ENCODE measurements at places on chromosomes 3 and 15.

GRCh38 chr3:48057521-48057920 is 41.3 kb upstream of the MAP4 start:
- DNase-seq: no peak

DNA sequence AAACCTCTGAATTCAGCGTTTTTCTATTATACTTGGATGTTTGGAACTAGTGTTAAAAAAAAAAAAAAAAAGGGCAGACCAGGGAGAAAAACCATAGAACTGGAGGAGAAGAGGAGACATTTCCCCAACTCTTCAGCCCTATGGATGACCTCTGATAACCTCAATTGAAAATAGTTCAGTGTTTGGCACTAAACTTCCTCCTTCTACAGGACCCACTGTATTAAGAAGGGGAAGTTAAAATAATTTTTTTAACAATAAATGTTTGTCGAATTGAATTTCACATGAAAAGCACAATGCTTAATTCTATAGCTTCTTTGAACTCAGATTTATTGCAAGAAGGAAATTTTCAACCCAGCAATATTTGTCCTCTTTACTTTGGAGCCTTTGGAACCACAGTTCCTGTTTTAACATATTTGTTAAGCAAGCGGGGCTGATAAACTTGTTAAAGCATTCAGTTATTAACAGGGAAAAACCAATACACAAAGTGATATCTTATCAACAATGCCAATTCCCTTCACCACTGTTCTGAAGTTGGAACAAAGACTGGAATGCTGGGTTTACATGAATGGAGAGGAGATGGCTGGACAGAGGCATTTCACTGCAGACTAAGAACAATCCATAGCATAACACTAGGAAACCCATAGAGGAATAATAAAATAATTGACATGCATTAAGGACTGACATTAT is 3.1 kb upstream of the A4GNT start:
- DNase-seq: no peak

GRCh38 chr3:39468108-39468436 is 592 bp downstream of the MOBP start:
- DNase-seq: no peak

- no peak for DNase-seq
Measured at GRCh38 chr15:68158046-68158628, 47.0 kb downstream of the CALML4 start.

- DNase-seq: no peak
Measured at GRCh38 chr3:150145659-150146058, 175.0 kb upstream of the PFN2 start.

GRCh38 chr3:49724586-49724985 is 835 bp upstream of the GMPPB start:
- DNase-seq: peak; percentile 37

DNA sequence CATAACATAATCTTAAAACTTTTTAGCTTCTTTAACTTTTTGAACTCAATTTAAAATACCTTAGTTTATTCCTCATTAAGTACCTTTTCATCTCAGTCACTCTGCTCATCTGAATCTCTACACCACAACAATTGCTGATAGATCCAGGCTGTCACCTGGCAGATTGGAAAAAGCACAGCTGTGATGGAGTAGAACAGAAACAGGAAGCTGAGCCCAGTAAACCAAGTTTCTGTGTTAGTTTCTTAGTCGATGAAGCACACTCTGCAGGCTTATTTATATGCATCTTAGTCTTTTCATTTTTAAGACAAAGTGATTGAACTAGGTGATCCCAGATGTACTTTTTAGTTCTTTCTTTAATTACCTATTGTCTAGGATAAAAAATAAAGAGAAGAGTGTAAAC is 1398.0 kb upstream of the ALCAM start:
- no peak for DNase-seq

- DNase-seq: no peak
Measured at GRCh38 chr15:78157203-78157602, 8.0 kb downstream of the IDH3A start.

GRCh38 chr3:154111365-154111935 is 9.7 kb upstream of the ARHGEF26 start:
- DNase-seq: no peak

GRCh38 chr3:160671231-160671630 is 5.7 kb upstream of the ARL14 start:
- no peak for DNase-seq

- DNase-seq: no peak
Measured at GRCh38 chr15:95698951-95699350, 631.5 kb upstream of the NR2F2 start.

DNA sequence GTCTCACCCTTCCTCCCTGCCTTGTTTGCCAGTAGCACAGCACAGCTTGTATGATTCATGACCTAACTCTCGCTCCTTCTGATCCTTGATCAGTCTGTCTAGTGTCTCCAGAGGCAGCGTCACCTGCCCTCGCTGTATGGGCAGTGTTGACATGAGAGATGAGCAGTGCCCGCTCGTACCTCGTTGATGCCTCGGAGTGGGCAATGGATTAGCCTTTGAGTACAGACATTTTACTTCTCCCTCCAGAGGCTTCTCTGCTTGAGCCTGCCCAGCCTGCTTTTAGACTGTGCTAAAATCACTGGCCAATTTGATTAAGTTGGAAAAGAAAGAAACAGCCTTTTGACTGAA is 569.0 kb downstream of the NTRK3 start:
- DNase-seq: no peak

DNA sequence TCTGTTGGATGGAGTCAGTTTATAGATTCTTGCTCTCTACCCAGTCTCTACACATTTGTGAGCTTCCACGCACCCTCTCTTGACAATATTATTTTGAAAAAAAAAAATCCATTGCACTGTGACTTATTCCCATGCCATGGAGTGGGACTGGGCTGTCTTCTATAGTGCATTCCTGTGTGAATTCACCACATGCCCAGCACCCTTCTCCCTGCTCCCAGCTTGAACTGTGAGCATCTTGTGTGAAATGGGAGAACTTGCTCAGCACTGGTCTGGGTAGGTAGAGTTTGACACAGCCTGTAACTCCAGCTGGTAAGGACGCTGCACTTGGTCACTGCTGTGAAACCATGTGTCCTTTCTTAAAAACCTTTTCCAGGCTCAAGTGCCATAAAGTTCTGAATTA is 91.9 kb downstream of the ARNT2 start:
- DNase-seq: peak; percentile 2

DNA sequence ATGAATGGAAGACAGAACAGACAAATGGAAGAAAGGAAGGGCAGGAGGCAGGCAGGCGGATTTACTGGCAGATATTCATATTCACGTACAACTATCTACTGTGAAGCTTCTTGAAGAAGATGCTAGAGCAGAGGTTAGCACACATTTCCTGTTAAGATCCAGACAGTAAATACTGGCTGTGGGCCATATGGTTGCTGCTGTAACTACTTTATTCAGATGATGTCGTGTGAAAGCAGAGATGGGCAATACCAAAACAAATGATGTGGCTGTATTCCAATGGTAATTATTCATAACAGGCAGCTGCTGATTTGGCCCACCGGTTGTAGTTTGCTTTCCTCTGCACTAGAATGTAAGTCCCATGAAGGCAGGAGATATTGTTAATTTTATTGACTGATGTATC is 115.7 kb upstream of the PRTG start:
- DNase-seq: no peak

DNA sequence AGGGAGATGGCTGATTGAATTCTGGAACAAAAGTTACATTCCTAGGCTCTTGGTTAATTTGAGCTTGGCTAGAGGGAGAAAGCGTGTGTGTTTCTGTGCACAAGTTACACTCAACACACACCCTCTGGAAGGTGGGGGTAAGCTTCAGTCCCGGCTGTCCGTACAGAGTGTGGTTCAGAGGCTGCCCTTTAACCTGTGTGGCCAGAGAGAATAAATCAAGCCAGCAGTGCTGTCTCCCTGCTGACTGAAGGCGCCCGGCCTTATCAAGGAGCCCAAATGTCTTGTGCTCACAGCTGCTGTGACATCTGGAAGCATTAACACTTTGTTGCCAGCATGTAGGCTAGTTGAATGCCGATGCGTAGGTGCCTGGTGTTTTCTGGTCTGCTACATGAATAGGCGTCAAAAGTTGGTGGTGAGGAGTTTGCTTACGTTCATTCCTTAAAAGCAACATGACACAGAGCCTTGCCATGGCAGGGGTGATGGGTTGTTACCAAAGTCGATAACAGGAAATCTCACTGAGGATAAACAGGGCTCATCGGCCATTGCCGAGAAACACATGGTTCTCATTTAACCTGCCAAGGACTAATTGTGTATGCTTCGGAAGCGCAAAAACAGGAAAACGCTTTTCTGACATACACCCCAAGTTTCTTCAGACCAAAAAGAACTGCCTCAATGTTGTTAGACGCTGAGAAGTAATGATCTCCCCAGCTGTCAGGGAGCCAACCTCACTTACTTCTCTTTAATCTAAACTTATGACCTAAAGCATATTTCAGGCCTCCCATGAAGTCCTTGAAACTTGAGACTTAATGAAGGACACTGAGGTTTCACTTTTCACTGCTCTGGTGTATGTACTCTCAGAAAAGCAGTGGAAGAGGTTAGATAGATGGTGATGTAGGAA is 95.8 kb upstream of the CTDSPL start:
- no peak for DNase-seq

DNA sequence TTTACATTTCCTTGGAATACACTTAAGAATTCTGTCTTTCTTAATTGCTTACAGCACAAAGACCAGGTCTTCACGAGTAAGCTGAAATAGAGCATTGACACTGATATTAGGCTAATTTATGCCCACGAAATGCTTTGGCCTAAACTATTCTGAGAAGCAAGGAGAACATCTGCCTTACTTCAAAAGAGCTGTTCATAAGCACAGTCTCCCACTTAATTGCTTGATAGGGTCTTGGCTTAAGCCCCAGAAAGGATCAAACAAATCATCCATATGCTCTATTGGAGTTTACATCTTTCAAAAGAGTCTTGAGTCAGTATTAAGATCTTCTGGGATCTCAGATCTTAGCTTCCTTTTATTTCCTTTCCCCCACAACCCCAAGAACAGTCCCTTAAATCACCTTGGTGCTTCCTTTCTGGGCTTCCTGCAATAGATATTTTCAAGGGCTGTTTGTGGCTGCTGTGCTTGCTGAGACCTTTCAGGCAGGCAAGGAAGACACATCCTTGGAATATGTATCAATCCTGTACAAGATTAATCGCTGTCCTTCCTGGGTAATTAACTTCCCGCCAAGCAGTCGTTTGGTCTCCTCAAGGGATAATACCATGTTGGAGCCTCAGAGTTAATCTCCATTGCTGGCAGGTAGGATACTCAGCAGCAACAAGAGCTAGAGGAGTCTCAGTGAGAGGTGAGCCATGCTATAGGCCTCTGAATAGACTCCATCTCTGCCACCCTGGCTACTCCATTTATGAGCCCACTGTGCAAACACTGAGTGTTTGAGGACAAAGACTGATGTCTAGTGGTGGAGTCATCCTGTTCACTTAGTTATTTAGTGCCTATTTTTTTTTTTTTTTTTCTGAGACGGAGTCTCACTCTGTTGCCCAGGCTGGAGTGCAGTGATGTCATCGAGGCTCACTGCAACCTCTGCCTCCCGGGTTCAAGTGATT is 37.1 kb downstream of the TMEM158 start:
- DNase-seq: no peak

DNA sequence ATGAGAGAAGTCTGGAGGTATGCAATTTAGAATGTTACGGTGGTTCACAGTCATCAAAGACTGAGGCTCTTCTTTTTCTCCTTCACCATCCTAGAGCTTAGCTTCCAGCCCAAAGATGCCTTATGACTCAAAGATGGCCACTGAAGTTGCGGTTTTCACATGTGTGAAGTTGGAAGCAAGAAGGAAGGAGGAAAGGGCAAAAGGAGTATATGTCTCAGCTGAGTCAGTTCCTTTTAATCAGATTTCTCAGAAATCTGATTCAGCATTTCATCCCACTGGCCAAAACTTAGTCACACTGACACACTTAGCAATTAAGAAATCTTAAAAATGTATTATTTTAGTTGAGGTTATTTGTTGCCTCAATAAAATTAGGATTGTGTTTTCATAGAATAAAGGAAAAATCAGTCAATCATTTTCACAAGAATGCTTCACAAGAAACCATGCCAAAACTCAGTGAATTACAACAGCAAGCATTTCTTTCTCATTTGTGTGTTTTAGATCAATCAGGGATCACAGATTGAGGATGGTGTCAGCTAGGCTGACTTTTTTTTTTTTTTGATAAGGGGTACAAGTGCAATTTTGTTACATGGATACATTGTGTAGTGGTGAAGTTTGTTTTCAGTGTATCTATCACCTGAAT is 211.1 kb upstream of the GADL1 start:
- DNase-seq: no peak

GRCh38 chr3:10226293-10226692 is 22.0 kb upstream of the TATDN2 start:
- DNase-seq: peak; percentile 92

DNA sequence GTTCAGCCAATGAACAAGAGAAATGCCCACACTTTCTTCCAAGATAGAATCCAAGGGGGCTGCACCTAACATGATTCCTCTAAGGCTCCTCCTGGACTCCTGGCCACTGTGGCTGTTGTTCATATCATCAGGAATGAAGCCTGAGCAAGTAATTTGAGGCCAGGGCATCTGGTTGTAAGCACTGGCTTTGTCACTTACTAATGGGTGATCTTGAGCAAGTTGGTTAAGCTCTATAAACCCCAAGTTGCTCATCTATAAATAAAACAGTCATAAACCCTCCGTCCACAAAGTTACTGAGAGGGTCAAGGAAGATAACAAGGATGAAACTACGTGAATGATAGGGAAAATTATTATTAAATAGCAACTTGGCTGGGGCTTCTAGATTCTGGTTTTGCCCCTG is 58.3 kb downstream of the CDC25A start:
- no peak for DNase-seq

DNA sequence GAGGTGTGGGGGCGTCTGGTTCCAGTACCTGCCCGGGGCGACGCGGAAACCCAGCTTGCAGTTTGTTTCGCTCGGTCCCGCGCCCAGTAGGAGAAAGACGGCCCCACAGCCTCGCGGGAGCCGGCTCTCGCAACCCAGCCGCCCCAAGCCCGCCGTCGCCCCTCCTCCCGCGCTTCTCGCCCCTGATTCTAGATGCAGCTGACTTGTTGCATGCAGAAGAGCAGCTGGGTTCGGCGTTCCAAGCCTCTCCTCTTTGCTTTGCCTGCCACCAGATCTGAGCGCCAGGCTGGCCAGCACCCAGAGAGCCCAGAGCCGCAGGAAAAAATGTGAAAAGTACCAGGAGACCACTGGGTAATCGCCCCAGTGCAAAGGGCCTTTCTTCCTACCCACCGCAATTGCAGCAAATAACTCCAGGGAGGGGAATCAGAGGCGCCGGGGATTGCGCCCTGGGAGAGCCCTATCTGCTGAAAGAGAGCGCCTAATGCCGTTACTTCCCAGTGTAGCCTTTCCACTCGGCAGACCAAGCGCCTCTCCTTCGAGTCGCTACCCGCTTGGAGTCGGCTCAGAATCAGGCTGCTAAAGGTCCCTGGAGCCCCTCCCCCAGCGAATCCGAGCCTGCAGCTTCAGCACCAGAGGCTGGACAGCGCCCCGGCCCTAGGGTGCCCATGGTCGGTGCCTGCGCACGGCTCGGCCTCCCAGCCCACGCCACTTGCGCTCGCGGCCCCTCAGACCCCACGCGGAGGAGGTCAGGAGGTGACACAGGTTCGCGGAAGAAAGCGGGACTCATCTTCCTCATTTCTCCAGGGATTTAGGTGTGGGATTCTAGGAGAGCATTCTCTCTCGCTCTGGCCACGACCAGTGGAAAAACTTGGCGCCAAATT is 15.7 kb upstream of the AEN start:
- DNase-seq: peak; percentile 80

- no peak for DNase-seq
Measured at GRCh38 chr15:58742819-58743502, 6.5 kb downstream of the ADAM10 start.
